ENCODE measurements at places on chromosomes 2 and 18.

DNA sequence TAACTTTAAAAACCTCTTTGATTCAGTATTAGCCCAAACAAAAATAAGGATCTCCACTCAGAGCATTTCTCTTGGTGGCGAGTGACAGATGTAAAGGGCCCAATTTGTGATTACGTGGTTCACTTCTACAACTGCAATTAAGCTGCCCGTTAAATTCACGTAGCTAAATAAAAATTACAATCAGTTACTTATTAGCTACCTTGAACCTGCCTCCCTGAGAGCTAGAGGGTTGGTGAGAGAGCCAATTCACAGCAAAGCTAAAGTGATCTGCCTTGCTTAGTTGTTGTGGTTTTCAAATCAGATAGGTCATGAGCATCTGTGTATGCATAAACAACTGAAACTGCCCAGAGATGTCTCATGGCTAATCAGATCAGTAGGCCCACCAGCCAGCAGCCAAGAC lies 156.7 kb downstream of the RNF152 start:
- no peak for DNase-seq
- H3K27ac ChIP-seq: no peak overlapping the region
- H3K4me1 ChIP-seq: peaks cover 12% of the 10 kb centered on the region
- H3K27me3 ChIP-seq: no peaks in the 10 kb centered on the region
- H3K4me3 ChIP-seq: no peak overlapping the region

GRCh38 chr2:138760676-138761075 lies 19.5 kb downstream of the NXPH2 start:
- H3K36me3 ChIP-seq: no peaks in the 10 kb centered on the region
- no peak overlapping the region for H3K4me3 ChIP-seq
- no peak overlapping the region for H3K27ac ChIP-seq
- H3K4me1 ChIP-seq: peaks cover 5% of the 10 kb centered on the region
- no peak for DNase-seq

GRCh38 chr18:54947091-54947490 lies 12.2 kb downstream of the CCDC68 start:
- no peaks in the 10 kb centered on the region for H3K27me3 ChIP-seq
- no peak overlapping the region for H3K27ac ChIP-seq
- H3K4me3 ChIP-seq: no peak overlapping the region
- DNase-seq: no peak
- peaks cover 60% of the 10 kb centered on the region for H3K4me1 ChIP-seq

DNA sequence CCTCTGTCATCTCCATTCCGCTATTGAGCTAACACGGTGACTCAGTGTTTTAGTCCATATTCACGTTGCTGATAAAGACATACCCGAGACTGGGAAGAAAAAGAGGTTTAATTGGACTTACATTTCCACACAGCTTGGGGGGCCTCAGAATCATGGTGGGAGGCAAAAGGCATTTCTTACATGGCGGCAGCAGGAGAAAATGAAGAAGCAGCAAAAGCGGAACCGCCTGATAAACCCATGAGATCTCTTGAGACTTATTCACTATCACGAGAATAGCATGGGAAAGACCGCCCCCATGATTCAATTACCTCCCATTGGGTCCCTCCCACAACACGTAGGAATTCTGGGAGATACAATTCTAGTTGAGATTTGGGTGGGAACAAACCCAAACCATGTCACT lies 22.6 kb upstream of the CXXC1 start:
- no peak overlapping the region for H3K4me3 ChIP-seq
- DNase-seq: no peak
- H3K4me1 ChIP-seq: peaks cover 51% of the 10 kb centered on the region
- no peaks in the 10 kb centered on the region for H3K27me3 ChIP-seq
- H3K27ac ChIP-seq: no peak overlapping the region
- no peaks in the 10 kb centered on the region for H3K36me3 ChIP-seq

- H3K36me3 ChIP-seq: no peaks in the 10 kb centered on the region
- H3K4me1 ChIP-seq: no peaks in the 10 kb centered on the region
- H3K4me3 ChIP-seq: no peak overlapping the region
- no peak overlapping the region for H3K27ac ChIP-seq
- no peaks in the 10 kb centered on the region for H3K27me3 ChIP-seq
Observed at GRCh38 chr2:83516503-83516902, 942.6 kb downstream of the SUCLG1 start.

DNA sequence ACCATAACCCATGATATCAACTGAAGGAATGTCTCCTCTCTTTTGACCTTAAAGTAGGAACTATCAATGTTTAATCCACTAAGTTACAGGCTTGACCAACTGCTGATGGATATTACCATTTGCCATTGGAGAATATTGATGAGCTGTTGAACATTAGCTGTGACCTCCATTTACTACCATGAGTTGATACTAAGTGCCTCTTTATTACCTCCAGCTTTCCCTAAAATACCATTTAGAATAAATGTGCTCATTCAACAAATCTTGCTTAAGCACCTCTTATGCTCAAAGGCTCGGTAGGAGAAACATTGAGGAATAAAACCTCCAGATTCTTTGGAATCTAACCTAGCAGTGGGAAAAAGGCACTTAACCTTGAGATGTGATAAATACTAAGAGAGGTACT lies 81.2 kb downstream of the FAM124B start:
- no peak overlapping the region for H3K4me3 ChIP-seq
- no peak for DNase-seq
- no peaks in the 10 kb centered on the region for H3K4me1 ChIP-seq
- H3K27me3 ChIP-seq: peaks cover 1% of the 10 kb centered on the region

- peaks cover 29% of the 10 kb centered on the region for H3K27me3 ChIP-seq
- no peak for DNase-seq
- H3K27ac ChIP-seq: no peak overlapping the region
- H3K4me3 ChIP-seq: no peak overlapping the region
- H3K4me1 ChIP-seq: peaks cover 34% of the 10 kb centered on the region
- H3K36me3 ChIP-seq: no peaks in the 10 kb centered on the region
Observed at GRCh38 chr2:238155761-238156694, 2.7 kb upstream of the ERFE start.

GRCh38 chr2:80499095-80499494 lies 194.5 kb upstream of the LRRTM1 start:
- H3K27ac ChIP-seq: no peak overlapping the region
- no peaks in the 10 kb centered on the region for H3K4me1 ChIP-seq
- H3K27me3 ChIP-seq: no peaks in the 10 kb centered on the region
- peak; percentile 18 for DNase-seq

GRCh38 chr2:64661741-64662169 lies 8.0 kb upstream of the SERTAD2 start:
- no peaks in the 10 kb centered on the region for H3K27me3 ChIP-seq
- H3K4me3 ChIP-seq: no peak overlapping the region
- H3K27ac ChIP-seq: no peak overlapping the region
- H3K36me3 ChIP-seq: no peaks in the 10 kb centered on the region

GRCh38 chr2:120956486-120957156 lies 221.0 kb downstream of the GLI2 start:
- H3K4me1 ChIP-seq: no peaks in the 10 kb centered on the region
- peaks cover 96% of the 10 kb centered on the region for H3K27me3 ChIP-seq
- H3K27ac ChIP-seq: no peak overlapping the region

- H3K27me3 ChIP-seq: no peaks in the 10 kb centered on the region
- H3K4me1 ChIP-seq: no peaks in the 10 kb centered on the region
- no peak for DNase-seq
- H3K36me3 ChIP-seq: no peaks in the 10 kb centered on the region
- H3K27ac ChIP-seq: no peak overlapping the region
Observed at GRCh38 chr18:31655354-31655753, 29.0 kb downstream of the B4GALT6 start.

- no peak for DNase-seq
- no peaks in the 10 kb centered on the region for H3K4me1 ChIP-seq
- no peak overlapping the region for H3K4me3 ChIP-seq
- H3K36me3 ChIP-seq: no peaks in the 10 kb centered on the region
- no peaks in the 10 kb centered on the region for H3K27me3 ChIP-seq
Observed at GRCh38 chr2:143575340-143575739, 446.1 kb downstream of the ARHGAP15 start.

DNA sequence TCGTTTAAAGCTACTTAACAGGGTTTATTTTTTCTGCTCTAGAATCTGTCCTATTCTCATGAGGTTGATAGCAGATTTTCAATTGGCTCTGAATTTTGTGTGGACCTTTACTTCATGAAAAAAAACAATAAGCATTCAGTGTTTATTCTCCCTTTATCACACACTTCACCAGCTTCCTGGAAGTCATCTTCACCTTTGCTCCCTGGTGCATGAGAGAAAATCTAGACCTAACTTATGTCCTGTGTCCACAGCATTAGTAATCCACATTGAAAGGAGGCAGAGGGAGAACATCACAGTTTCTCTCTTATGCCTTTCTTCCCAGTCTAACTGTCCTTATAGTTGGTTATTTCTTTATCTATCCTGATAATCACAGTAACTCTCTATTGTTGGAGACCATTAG lies 316.1 kb downstream of the PTH2R start:
- H3K4me3 ChIP-seq: no peak overlapping the region
- no peaks in the 10 kb centered on the region for H3K27me3 ChIP-seq
- no peaks in the 10 kb centered on the region for H3K36me3 ChIP-seq
- H3K27ac ChIP-seq: no peak overlapping the region

DNA sequence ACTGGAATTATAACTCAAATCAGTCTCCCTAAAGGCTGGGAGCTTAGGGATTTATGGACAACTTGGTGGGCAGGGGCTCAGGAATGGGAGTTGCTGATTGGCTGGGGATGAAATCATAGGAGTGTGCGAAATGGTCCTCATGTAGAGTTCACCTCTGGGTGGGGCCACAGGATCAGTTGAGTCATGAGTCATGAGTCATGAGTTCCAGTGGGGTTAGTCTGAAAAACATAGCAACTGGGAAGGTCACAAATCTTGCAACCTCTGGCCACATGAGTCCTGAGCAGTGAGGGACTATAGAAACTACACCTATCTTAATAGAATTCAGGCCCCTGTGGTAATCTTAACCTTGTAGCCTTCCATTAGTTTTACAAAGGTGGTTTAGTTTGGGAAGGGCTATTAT lies 383.3 kb downstream of the RBM43 start:
- no peaks in the 10 kb centered on the region for H3K36me3 ChIP-seq
- H3K4me3 ChIP-seq: no peak overlapping the region
- DNase-seq: peak; percentile 13
- H3K27me3 ChIP-seq: no peaks in the 10 kb centered on the region
- no peak overlapping the region for H3K27ac ChIP-seq
- no peaks in the 10 kb centered on the region for H3K4me1 ChIP-seq

GRCh38 chr2:229133155-229133772 lies 137.8 kb downstream of the PID1 start:
- H3K4me1 ChIP-seq: no peaks in the 10 kb centered on the region
- H3K36me3 ChIP-seq: no peaks in the 10 kb centered on the region
- no peak overlapping the region for H3K27ac ChIP-seq
- DNase-seq: peak; percentile 18
- H3K27me3 ChIP-seq: no peaks in the 10 kb centered on the region
- no peak overlapping the region for H3K4me3 ChIP-seq

DNA sequence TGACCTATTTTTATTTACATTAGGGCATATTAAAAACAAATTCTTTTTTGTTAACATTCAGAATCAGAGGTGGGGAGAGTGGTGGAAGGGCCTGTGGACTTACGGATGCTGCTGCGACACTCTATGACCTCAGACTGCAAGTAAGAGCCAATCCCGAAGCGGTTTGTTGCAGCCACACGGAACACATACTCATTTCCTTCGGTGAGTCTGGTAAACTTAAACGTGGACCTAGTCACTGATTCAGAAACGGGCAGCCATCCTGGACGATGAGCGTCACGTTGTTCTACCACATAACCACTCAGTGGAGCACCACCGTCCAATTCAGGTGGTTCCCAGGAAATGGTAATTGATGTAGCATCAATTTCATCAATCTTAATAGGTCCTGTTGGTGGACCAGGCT lies 61.9 kb downstream of the PLEKHA3 start:
- no peak overlapping the region for H3K4me3 ChIP-seq
- H3K27me3 ChIP-seq: no peaks in the 10 kb centered on the region
- no peak for DNase-seq
- H3K36me3 ChIP-seq: no peaks in the 10 kb centered on the region
- H3K27ac ChIP-seq: no peak overlapping the region
- no peaks in the 10 kb centered on the region for H3K4me1 ChIP-seq

DNA sequence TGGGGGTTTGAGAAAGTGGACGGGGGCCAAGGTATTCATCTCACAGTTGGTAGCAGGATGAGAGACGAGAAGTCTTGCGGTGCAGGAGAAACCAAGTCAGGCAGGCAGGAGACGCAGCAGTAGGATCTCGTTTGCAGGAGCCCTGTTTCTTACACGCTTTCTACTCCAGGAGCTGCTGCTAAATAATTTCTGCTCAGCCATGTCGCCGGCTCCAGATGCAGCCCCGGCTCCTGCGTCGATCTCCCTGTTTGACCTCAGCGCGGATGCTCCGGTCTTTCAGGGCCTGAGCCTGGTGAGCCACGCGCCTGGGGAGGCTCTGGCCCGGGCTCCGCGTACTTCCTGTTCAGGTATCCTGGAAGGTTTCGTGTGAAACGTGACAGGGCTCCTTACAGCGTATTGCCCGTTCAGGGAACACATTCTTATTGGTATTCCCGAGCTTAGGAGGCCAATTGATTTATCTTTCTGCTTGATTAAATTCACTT lies 494 bp downstream of the ANKZF1 start:
- peak; percentile 45 for DNase-seq
- H3K27ac ChIP-seq: peak overlapping the region; percentile 81
- peak overlapping the region; percentile 93 for H3K4me3 ChIP-seq
- H3K27me3 ChIP-seq: no peaks in the 10 kb centered on the region
- peaks cover 31% of the 10 kb centered on the region for H3K36me3 ChIP-seq

GRCh38 chr18:72233106-72233505 lies 311.0 kb downstream of the CBLN2 start:
- no peaks in the 10 kb centered on the region for H3K27me3 ChIP-seq
- H3K36me3 ChIP-seq: no peaks in the 10 kb centered on the region
- no peak overlapping the region for H3K27ac ChIP-seq

GRCh38 chr2:217951091-217951490 lies 51.7 kb downstream of the TNS1 start:
- H3K4me1 ChIP-seq: peaks cover 24% of the 10 kb centered on the region
- H3K27me3 ChIP-seq: peaks cover 10% of the 10 kb centered on the region
- no peak for DNase-seq
- no peak overlapping the region for H3K27ac ChIP-seq
- no peak overlapping the region for H3K4me3 ChIP-seq

- H3K27ac ChIP-seq: no peak overlapping the region
- no peak for DNase-seq
- H3K36me3 ChIP-seq: no peaks in the 10 kb centered on the region
Observed at GRCh38 chr2:64915510-64915900, 73.7 kb upstream of the SLC1A4 start.

- no peaks in the 10 kb centered on the region for H3K27me3 ChIP-seq
- no peak overlapping the region for H3K27ac ChIP-seq
- DNase-seq: no peak
Observed at GRCh38 chr2:214856137-214856536, 46.7 kb upstream of the BARD1 start.

DNA sequence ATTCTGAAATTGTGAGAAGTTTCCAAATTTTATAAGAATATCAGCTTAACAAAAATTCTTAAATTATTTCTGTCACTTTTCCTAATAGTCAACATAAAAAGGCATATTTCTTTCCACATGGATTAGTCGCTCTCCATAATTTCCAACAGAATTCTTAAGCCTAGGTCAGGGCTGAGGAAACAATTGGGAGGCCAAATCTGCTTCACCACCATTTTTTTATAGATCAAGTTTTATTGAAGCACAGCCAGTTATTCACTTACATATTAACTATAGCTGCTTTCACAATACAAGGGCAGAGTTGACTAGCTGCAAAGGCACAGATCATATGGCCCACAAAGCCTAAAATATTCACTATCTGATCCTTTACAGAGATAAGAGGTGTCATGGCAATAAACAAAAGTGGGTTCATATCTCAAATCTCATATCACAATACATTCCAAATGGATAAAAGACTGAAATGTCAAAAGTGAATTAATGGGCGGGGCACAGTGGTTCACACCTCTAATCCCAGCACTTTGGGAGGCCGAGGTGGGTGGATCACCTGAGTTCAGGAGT lies 18.7 kb downstream of the MEMO1 start:
- no peak overlapping the region for H3K4me3 ChIP-seq
- H3K27ac ChIP-seq: no peak overlapping the region
- H3K36me3 ChIP-seq: no peaks in the 10 kb centered on the region
- H3K27me3 ChIP-seq: no peaks in the 10 kb centered on the region
- peaks cover 42% of the 10 kb centered on the region for H3K4me1 ChIP-seq

All from HepG2 (cell line).